ENCODE measurements at places on chromosomes 12 and 14.

DNA sequence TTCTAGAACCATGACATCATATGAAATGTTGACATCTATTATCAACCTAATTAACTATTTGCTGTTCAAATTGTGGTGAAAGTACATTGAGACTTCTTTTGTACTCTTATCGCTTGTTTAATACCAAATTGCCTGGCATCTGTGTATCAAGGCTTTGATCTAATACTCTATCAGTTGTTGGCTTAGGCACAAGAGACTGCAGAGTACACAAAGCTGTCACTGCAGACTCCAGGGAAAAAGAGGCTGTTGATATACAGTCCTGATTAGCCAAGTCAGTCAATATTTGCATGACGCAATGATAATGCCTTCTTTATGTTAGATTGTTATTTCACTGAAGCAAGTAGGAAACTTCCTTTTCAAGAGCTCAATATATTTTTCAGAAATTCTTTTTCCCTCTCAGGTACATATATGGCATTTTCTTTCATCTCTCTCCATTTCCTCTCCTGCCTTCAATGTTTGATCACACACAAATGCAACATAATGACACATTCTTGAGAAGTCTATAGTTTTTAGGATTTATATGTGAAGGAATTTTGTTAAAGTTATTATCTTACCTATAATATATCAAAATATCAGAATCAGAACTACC lies 32.3 kb upstream of the PTCSC3 start:
- no peaks in the 10 kb centered on the region for H3K4me1 ChIP-seq
- DNase-seq, result peak; percentile 50
- H3K27me3 ChIP-seq, result no peaks in the 10 kb centered on the region
- no peaks in the 10 kb centered on the region for H3K36me3 ChIP-seq
- no peak overlapping the region for H3K27ac ChIP-seq
- no peak overlapping the region for H3K4me3 ChIP-seq

GRCh38 chr12:104478396-104479122 lies 21.8 kb downstream of the CHST11 start:
- no peak for DNase-seq
- no peaks in the 10 kb centered on the region for H3K27me3 ChIP-seq
- no peak overlapping the region for H3K4me3 ChIP-seq
- no peaks in the 10 kb centered on the region for H3K36me3 ChIP-seq
- peak overlapping the region; percentile 83 for H3K27ac ChIP-seq

GRCh38 chr12:56222531-56222895 lies 791 bp upstream of the RNF41 start:
- no peaks in the 10 kb centered on the region for H3K27me3 ChIP-seq
- no peak for DNase-seq
- peak overlapping the region; percentile 74 for H3K4me3 ChIP-seq
- peaks cover 52% of the 10 kb centered on the region for H3K4me1 ChIP-seq

DNA sequence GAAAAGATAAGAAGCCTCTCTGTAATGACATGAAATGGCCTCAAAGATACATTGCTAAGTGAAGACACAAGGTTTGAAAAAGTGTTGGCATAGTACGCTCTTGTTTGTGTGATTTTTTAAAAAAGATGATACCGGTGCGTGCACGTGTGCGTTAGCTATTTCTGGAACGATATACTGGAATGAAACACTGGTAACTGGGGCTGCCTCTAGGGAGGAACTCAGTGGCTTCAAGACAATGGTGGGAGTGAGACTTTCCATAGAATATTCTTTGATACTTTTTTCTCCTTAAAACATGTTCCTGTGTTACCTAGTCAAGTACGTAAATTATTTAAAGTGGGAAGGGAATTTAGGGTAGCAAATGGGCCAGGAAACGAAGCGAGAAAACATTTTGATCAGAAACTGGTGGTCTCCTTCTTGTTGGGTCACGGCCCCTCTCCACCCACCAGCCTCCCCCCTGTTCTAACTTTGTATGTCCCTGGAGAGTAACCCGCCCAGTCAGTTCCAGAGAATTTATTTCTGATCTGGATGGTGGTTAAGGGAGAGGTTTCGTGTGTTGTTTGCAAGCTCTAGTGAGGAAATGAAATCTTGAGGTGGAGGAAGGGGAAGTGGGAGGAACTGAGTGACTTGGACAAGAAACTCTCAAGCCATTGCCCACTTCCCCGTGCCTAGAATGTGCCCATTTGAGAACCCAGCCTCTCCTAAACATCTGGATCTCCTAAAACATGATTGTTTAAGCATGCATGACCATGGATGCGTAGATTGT lies 6.6 kb downstream of the FGF6 start:
- H3K4me3 ChIP-seq, result no peak overlapping the region
- H3K4me1 ChIP-seq, result peaks cover 12% of the 10 kb centered on the region
- no peaks in the 10 kb centered on the region for H3K27me3 ChIP-seq
- H3K27ac ChIP-seq, result no peak overlapping the region
- no peaks in the 10 kb centered on the region for H3K36me3 ChIP-seq

- H3K36me3 ChIP-seq, result no peaks in the 10 kb centered on the region
- H3K4me1 ChIP-seq, result no peaks in the 10 kb centered on the region
- H3K4me3 ChIP-seq, result no peak overlapping the region
Observed at GRCh38 chr14:64265222-64265621, 28.9 kb downstream of the ESR2 start.
